Inflammatory macrophage (primary cell): ENCODE measurements at places on chromosomes 4 and X.

DNA sequence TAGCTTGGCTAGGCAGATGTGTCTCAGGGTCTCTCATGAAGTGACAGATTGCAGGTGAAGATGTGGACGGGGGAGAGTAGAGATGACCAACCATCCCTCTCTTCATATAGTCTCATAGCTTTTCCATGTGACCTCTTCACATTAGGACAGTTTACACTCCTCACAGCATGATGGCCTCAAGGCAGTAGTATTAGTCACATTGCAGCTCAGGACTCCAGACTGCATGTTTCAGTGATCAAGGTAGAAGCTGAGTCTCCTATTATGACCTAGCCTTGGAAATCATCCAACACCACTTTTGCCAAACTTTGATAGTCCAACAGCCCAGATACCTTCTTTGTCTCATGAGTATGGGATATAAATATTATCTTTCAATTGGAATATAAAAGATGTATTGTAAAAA lies 147.7 kb downstream of the GASK1B start:
- DNase-seq = no peak

- peak; percentile 85 for DNase-seq
These were observed 48.1 kb downstream of the DCLK2 start for GRCh38 chr4:150126201-150126863.

DNA sequence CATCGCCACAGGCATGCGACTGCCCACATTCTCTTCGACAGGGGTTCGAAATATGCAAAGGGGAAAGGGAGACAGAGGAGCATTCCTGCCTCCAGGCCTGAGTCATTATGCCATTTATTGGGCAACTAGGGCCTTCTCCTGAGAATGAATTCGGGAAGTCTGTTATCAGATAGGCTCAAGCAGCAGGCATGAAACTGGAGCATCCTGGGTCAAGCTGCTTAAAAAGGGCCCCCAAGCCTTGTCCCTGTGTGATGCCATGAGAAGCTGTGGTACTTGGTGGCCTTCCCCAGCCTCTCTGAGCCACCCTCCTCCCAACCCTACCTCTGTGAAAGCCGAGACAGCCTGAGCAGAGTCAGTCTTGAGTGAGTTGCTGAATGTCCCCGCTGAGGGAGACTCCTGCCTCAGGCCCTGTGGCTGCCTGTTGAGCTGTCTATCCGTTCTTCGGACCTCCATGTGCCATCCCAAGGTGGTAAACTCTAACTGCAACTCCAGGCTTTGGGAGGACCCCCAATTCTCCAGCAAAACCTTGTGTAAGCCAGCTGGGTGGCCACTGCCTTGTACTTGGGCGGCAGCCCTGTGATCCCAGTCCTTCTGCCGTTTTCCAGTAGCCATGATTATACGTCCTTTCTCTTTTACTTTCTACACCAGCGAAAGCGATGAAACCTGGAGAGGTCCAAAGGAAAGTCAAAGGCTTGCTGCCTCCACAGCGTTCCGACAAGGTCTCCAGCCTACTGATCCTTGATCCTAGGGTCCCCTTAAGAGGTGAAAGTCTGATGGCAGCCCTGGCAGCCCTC lies 37.7 kb downstream of the NBDY start:
- DNase-seq = no peak

- DNase-seq = no peak
These were observed 19.6 kb downstream of the COX7B2 start for GRCh38 chr4:46889410-46889809.

DNA sequence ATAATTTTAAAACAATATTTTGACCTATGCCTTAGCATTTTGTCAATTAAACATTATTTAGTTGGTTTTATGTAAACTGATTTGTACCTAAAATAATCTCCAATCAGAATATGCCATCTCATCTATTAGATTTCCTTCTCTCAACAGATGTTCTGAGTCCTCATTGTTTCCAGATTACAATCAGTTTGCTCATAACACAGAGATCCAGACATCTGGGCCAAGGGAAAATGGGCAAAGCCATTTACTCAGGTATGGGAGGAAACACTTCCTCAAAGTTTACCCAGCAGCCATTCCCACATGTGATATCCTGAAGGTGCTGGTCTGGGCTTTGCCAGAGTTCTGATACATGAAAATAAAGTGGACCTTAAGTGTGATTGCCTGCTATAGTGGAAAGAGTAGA lies 217.9 kb upstream of the GPC4 start:
- DNase-seq = no peak

- no peak for DNase-seq
These were observed 345.1 kb downstream of the ARHGAP10 start for GRCh38 chr4:148076964-148077363.

DNA sequence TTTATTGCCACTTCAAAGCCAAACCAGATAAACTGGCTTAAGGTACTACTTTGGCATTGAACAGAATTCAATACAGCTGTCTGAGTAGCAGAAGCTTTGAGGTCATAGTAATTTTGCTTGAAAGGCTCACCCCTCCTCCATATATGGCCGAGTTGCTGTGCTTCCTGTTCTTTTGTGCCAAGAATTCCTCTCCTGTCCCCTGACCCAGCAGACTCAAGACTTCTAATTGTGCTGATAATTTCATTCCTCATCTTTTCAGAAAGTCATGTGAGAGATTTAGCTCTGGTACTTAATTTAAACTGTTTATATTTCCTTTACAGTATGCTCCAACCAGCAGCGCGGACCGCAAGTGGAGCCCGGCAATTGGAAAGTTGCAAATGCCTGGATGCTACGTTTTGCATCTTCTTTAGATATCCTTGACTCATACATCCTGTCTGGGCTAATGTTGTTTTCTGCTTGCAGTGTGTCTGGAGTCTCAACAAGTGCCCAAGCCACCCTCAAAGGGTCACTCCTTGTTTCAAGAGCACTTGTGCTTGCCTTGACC lies 373.4 kb downstream of the PDGFC start:
- DNase-seq = no peak

- peak; percentile 31 for DNase-seq
These were observed 29.7 kb downstream of the BCOR start for GRCh38 chrX:40068048-40068447.

DNA sequence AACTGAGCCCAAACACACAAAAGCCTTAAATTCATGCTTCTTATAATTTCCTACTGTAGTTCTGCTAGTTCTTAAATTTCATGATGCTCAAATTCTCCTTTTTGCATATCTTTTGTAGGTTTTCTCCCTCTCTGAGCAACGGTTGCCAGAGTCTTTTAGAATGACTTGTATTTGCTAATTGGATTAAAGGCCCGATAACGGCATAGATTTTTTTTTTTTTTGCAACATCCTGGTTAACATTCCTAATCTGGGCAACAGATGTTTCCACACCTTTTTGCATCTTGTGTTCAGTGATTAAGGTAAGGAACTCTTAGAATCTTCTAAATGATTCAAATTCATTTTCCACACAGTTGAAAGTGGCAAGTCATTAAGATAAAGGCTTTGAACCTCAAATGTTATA lies 66.3 kb upstream of the ADGRG2 start:
- DNase-seq = no peak

GRCh38 chr4:30181918-30182317 lies 538.3 kb upstream of the PCDH7 start:
- DNase-seq = no peak

DNA sequence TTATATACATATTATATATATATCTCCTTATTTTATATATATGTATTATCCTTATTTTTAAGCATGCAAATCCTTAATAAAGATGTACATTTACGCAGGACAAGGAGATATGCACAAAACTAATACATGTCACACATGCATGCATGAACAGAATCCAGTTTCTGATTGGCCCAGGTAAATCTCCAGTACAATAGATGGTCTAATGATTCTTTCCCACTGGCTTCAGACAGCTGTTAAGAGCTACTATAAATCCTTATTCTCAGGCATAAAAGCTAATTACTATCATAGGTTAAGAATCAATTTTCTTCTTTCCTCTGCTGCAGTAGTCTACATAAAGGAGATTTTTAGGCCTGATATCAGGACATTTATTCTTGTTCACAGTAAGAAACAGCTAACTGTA lies 689.8 kb downstream of the KCTD8 start:
- DNase-seq = no peak

- DNase-seq = no peak
These were observed 13.6 kb upstream of the ARX start for GRCh38 chrX:25029288-25029825.

DNA sequence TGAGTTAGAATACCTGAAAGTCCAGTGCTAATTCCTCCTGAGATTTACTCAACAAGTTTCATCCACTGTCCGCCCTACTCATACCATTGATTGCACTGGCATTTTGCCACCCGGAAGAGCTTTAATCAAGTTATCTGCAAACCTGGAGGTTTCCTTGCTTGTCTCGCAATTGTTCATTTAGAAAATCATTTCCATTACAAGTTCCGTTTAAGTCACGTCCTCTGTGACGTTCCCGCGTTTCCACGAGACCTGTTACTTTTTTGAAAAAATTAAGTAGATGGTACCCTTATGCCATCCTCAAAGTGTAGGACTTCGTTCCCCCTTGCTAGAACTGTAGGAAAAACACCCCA lies 761 bp upstream of the FRYL start:
- peak; percentile 47 for DNase-seq

GRCh38 chr4:123339507-123340380 lies 56.9 kb upstream of the SPRY1 start:
- no peak for DNase-seq

GRCh38 chrX:2898846-2899512 lies 30.2 kb downstream of the ARSD start:
- no peak for DNase-seq

- DNase-seq = no peak
These were observed 321.6 kb downstream of the PPP3CA start for GRCh38 chr4:101025755-101026154.

DNA sequence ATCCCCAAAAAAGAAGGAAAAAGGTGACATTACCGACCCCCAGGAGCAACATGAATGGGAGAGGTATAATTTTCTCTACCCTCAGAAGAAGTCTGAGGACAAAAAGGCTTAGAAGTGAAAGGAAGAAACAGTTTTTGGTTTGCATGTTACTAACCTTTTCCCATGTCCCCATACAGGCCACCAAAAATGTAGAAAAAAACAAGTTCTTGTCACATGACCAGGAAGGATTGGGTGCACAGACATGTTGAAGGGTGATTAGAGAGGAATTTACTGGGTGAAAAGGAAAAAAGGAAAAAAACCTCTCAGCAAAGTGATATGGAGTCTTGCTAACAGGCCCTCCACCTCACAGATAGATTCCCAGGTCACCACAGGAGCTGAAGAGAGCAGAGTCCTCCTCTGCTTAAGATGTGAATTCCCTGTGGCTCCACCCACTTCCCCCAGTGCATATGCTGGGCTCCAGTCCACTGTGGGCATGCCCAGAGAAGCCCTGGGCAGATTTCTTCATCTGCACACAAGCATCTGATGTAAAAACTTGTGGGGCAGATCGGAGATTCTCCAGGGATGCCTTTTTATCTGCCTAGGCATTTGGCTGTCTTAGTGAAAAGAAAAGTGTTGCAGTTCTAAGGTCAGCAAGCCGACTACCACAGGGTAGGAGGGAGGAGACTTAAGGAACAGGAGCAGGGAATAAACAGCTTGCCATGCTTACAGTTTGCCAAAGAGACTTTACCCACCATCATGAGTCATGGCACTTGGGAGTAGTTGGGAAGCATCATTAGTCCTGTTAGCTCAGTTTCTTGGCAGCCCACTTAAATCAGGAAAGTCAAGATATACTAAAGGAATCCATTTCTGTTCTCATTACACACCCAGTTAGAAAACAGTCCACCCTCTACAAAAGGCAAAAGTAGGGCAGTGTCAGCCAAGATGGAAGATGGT lies 25.0 kb upstream of the PASD1 start:
- DNase-seq = no peak

GRCh38 chr4:77235289-77235854 lies 78.4 kb downstream of the CCNG2 start:
- no peak for DNase-seq

- no peak for DNase-seq
These were observed 76.4 kb upstream of the F8A3 start for GRCh38 chrX:155534800-155535199.

DNA sequence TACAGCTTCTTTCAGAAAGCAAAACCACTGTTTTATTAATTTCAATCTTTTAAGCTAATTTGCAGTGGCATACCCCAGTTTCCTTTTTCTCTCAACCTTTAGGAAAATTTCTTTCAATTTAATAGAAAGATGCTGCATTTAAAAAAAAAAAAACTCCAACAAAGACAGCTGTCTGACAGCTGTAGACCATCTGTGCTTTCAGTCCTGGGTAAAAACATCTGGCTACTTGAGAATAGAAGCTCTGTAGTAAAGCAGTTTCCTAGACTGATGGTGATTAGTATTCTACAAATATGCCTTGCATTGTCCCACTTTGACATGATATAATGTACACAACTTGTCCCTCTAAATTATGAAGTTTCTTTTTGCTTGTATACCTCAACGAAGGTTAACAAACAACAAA lies 197.8 kb downstream of the EDA start:
- no peak for DNase-seq

DNA sequence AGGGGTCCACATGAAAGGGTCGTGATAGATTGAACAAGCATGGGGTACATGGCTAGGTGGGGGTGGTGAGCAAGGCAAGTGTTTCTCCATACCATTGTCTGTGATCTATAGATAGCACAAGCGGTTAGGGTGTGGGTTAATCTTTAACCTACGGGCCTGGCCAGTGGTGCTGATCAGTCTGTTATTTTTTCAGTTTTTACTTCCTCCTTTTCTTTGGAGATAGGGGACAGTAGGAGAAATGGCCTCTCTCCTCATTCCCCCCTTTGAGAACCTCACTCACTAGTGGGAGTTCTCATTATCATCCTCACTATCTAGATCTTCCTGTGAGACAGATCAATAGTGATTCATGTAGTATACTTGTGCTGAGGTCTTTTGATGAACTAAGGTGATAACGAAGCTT lies 16.2 kb upstream of the GPKOW start:
- no peak for DNase-seq

DNA sequence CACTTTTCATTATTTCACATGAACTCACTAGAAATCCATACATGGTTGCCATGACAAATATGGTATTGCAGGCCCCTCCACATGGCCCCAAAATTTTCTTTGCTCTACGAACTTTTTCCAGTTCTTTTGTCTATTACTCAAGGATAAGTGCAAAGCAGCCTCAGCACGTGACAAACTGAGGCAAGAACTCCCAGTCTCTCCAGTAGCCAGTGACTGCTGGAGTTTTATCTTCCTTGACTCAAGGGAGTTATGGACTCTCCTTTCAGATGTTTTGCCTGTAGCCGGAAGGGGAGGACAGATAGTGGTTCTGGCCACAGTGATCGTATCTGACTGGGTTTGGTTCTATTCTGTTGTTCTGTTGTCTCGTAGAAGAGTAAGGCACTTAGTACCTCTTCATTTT lies 105.5 kb downstream of the ARHGAP24 start:
- no peak for DNase-seq

GRCh38 chr4:56400560-56400959 lies 13.3 kb upstream of the AASDH start:
- DNase-seq = no peak

GRCh38 chr4:153890761-153891160 lies 101.9 kb upstream of the SFRP2 start:
- no peak for DNase-seq

- no peak for DNase-seq
These were observed 304.7 kb upstream of the TAPT1 start for GRCh38 chr4:16530688-16531635.

DNA sequence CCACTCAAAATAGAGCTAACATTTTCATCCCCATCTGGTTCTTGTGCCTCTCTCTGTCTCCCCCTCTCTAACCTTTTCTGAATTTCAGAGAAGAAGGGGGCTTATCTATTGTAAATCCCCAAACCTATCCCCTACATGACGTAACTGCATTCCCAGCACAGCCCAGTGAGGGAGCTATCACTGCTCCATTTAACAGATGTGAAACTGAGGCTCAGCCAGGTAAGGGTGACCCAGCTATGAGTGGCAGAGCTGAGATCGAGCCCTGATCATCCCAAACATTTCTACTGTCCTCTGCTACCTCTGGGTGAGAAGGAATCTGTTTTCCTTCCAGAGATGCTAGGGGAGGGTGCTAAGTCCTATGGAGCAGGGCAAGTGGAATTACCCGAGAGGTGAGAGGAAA lies 107.5 kb downstream of the SLC2A9 start:
- no peak for DNase-seq
